ENCODE measurements at places on chromosomes 2 and 18. TPM values are rescaled to one million over a fixed set of nuclear protein-coding genes. Genes with fewer than 3 reads are reported as not detected.

- DNase-seq, result no peak
Observed at GRCh38 chr2:56113382-56113975, 70.3 kb upstream of the CCDC85A start.

DNA sequence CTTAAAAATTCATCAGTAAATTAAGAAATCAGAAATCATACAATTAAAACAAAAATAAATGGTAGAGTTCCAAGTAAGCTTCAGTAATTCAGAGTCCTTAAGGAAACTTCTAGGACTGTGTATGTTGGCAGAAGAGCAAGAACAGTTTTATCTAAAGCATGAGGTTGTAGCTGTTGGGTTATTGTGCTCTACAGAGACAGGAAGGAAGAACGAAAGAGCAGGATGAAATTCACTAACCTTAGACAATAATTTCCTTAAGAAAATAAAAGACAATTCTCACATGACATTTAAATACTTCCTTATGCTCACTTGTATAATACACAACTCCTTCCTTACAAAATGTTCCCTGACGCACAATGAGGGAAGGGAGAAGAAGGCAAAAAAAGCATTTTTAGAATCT, 133.4 kb downstream of the STK39 start:
- DNase-seq, result no peak

GRCh38 chr18:48790869-48791635, 159.7 kb downstream of the SMAD7 start:
- DNase-seq, result no peak

DNA sequence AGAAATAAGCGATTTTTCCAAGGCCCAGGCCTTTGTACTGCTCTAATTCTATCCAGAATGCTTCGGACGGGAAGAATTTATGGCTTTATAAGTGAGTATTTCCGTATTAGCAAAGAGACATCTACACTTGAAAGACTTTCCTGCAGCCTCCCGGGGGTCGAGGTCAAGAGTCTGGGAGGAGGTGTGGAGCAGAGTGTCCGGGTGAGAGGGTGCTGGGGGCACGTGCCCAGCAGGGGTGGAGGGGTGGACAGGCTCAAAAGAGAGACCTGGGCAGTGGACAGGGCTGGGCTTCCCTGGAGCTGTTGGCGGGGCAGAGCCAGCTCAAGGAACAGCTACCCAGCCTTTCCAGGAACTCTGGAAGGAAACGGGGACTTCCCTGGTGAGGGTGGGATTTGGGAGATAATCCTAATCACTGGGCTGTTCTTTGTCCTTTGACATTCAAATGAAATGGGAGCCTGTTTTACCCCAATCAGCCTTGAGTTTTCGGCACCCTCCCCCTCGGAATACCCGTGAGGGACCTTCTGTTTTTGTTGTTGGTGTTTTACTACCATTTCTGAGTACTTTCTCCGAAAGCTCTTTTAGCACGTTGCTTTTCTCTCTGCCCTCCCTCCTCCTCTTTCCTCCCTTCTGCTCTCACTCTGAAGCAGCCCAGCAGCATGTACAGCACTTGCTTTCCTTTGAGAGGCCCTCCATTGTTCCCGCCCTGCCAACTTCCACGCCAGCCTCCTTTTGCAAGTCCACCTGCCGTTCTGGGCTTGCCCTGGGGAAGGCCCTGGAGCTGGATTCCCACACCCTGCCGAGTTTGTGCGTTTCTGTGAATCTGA, 164.7 kb downstream of the AGAP1 start:
- no peak for DNase-seq

DNA sequence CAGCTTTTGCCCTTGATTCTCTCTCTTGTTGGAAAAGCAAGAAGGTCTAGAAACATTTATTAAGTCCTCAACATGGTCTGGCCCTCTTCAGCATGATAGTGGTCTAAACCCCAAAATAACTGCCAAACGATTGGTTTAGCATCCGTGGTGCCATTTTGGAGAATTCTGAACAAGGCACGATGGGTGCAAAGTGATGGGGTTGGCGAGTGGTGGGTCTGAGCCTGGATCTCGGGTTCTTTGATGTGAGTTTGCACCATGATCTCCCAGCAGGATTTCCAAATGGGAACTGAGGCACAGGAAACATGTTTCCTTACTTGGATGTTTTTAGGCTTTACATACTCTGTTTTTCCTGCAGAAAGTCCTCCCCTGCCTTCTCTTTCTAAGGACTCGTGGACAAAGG, 240.3 kb downstream of the MYCN start:
- DNase-seq, result no peak

DNA sequence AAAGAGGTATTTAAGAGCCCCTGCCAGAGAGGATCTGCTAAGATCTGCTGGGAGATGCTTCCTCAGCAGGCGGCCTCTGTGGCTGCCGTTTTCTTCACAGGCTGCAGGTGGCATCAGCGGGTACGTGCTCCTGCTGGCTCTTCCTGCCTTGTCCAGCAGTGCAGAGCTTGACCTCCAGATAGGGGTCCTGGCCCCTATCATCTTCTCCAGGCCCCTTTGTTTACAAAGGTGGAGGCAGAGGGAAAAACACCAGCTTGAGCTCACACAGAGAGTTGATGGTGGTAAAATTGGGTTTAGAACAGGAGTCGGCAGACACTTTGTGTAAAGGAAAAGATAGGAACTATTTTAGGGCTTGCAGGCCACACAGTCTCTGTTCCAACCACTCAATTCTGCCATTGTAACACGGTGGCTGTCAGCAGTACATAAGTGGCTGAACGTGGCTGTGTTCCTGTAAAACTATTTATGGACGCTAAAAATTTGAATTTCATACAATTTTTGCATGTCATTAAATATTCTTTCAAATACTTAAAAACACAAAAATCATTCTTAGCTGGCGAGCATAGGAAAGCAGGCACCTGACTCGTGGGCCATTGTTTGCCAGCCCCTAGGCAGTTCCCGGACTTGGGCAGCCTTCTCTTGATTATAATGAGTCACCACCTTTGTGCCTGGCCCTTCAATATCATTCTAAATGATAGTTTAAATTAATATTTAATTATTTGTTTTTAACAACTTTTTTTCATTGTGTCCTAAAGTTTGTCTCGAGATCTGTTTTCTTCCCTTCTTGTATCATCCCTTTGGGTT, 98.2 kb upstream of the B3GNT7 start:
- peak; percentile 84 for DNase-seq

- no peak for DNase-seq
Observed at GRCh38 chr18:48917579-48918517, 32.9 kb downstream of the SMAD7 start.

- peak; percentile 18 for DNase-seq
Observed at GRCh38 chr2:163610817-163611556, 124.8 kb downstream of the FIGN start.

GRCh38 chr2:218679119-218679518, 7.2 kb downstream of the STK36 start:
- DNase-seq, result no peak

- peak; percentile 20 for DNase-seq
Observed at GRCh38 chr2:188244383-188244782, 47.3 kb upstream of the GULP1 start.

DNA sequence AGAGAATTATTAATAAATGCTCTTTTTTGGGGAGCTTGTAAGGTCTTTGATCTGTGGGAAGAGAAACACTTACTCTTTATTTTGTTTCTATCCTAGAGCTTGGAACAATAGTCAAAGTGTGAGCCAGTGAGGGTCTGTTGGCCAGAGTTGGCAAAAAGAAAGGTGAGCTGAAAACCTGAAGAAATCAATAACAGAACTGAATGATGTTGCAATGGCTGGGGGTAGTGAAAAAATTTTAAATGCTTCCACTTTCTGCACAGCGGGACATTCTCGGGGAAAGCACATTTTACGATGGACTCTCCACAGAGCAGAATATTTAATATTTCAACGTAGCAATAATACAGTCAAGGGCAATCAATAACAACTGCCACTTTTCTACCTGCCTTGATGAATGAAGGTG, 78.9 kb downstream of the SKA1 start:
- DNase-seq, result no peak

- DNase-seq, result no peak
Observed at GRCh38 chr2:21866316-21866715, 742.5 kb downstream of the TDRD15 start.

DNA sequence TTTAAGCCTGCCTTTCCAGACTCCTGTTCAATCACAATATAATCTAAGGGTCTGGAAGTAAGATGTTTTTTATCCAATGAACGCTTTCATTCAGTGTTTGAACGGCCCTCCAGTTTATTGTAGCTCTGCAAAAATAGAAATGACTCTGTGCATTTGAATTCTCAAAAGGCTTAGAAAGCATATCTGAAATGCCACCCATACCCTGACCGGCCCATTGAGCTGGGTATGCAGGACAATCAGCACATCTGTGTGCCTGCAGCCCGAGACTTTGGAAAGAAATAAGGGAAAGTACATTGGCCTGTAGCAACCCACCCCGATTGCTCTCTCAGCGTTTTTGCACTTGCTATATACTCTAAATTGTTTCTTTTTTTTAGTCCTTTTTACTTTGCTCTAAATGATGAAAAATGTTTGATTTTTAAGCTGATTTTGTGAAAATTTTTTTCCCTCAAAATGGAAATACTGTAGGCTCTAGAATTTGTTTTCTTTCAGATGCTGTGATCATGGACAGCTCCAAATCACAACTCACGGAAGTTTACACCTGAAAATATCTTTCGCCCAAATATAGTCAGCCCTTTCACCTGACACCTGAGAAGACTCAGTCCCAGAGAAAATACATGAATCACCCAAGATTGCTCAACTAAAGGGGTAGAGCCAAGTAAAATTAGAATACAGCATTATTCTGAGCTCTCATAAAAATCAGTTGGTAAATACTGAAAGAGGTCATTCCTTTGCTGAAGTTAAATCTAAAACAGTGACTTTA, 194.5 kb upstream of the SIX3 start:
- no peak for DNase-seq

DNA sequence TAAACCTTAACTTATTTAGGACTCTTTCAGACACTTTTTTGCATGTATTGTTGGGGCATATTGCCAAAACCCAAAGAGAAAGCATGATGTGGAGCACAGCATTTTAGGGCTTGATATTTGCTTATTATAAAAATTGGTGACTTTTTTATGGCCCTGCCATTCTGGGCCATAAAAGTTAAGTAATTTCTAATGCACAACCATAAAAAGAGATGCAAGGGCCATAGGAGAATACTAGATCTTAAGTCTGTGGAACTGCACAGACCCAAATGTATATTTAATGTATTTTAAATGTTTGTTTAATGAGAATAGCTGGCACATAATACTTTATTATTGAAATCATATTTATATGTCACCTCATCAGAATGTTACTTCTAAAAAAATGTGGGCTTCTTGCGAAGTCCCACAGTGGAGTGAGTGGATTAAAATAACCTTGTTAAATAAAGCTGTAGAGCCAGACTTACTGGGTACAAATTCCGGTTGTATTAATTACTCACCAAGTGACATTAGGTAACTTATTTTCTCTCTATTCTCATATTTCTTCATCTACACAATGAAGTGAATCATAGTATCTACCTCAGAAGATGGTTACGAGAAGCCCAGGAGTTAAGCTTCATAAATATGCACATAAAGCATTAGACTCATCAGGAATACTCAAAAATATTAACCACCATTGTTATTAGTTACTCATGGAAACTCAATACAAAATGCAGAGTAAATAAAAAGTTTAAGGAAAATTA, 52.2 kb downstream of the HNMT start:
- DNase-seq, result no peak

GRCh38 chr2:54012538-54013141, 41.8 kb upstream of the PSME4 start:
- DNase-seq, result no peak

GRCh38 chr18:77108821-77109647, 23.5 kb downstream of the MBP start:
- no peak for DNase-seq

GRCh38 chr2:114784890-114785583, 342.6 kb downstream of the DPP10 start:
- no peak for DNase-seq

- DNase-seq, result peak; percentile 73
Observed at GRCh38 chr2:111702119-111702803, 181.7 kb downstream of the ANAPC1 start.

DNA sequence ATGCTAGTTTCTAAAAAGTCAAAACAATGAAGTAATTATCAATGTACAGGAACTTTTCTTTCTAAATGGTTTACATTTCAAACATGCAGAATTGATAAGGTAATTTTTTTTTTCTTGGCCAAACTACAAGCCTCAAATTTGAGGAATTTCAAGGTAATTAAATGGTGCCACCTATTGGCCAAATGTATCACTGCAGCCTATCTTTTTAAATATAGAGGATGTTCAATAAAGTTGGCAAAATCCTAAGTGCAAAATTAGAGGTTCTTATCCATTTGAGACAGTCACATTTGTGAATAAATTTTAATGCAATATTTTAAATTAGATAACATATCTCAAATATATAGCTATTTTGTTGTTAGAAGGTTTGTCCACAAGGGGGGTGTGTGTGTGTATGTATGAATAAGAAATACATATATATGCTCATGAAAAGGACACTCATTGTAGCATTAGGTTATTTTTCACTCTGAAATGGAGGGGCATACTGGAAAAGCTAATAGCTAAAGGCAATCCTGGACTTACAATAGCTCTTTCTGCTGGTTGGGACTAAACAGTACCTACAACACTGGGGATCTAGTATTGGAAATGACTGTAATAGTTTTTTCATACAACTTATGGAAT, 26.2 kb downstream of the MMADHC start:
- DNase-seq, result peak; percentile 19

The IMPA2 gene
- polyA plus RNA-seq, result 65.3 TPM

The SNTG2 gene
- not detected for polyA plus RNA-seq

The DUSP19 gene
- 1.2 TPM for polyA plus RNA-seq

The LIMS3 gene
- polyA plus RNA-seq, result not detected

The ST6GAL2 gene
- 23.9 TPM for polyA plus RNA-seq

The SERPINB2 gene
- polyA plus RNA-seq, result not detected

The FHOD3 gene
- polyA plus RNA-seq, result 4.2 TPM

The GALNT5 gene
- polyA plus RNA-seq, result 3.2 TPM

The NT5DC4 gene
- polyA plus RNA-seq, result not detected

The SMCHD1 gene
- polyA plus RNA-seq, result 16.1 TPM

The SMYD5 gene
- polyA plus RNA-seq, result 53.2 TPM

The C2orf92 gene
- 1.1 TPM for polyA plus RNA-seq

The REG3G gene
- polyA plus RNA-seq, result not detected

The CCDC68 gene
- 3.1 TPM for polyA plus RNA-seq

The FSHR gene
- not detected for polyA plus RNA-seq

The ZBTB7C gene
- polyA plus RNA-seq, result 0.10 TPM

The KIF1A gene
- polyA plus RNA-seq, result 0.26 TPM

All from A549 (cell line).